CD4-positive, alpha-beta T cell treated with Interleukin-4 for 4 hours (primary cell): ENCODE measurements at places on chromosomes 5 and 9.

- DNase-seq: no peak
Observed at GRCh38 chr9:70290626-70291025, 31.8 kb downstream of the SMC5 start.

GRCh38 chr9:37424686-37425297 is 2.3 kb downstream of the GRHPR start:
- no peak for DNase-seq

GRCh38 chr5:177529247-177530203 is 12.8 kb upstream of the DDX41 start:
- DNase-seq: no peak

- DNase-seq: no peak
Observed at GRCh38 chr5:54285686-54286085, 24.7 kb downstream of the ARL15 start.

GRCh38 chr5:59327191-59327980 is 566.1 kb downstream of the PDE4D start:
- DNase-seq: no peak

DNA sequence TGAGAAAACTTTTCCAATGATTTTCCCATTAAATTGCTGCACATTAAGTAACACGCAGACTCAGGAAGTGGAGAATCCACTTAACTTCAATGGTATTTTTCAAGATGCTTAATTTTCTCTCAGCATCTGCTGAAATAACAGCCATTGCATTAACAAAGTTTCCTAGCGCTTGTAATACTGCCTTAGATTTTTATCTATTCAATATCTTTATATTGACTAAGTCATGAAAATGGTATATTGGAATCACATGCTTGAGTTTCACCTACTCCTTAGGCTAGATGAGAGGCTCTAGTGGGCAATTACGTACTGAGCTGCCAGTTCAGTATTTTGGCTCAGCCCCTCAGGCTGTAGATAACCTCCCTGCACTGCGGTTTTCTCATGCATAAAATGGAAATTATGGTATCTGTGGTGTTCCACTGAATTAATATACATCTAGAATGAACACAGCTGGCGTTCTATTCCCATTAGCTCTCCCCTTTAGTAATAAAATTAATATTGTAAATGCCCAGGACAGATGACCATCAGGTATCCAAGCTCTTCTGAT is 112.9 kb downstream of the MTX3 start:
- DNase-seq: no peak

DNA sequence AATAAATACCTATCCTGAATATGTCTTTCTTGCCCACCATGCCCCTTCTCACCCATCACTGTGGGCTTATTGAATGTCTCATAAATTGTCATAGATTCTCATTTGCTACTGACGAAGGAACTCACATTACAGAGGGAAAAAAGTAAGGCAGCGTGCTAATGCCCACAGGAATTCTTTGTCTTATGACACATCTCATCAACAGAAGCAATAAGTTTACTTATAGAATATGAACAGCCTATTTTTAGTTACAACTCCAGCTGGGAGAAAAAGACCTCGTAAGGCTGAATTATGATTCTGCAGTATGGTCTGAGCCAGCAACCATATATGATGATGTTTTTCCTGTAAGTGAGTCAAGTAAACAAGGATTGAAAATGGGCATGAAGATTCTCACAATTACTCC is 22.4 kb upstream of the ATG10 start:
- DNase-seq: no peak

GRCh38 chr9:101485924-101486692 is 47.5 kb upstream of the RNF20 start:
- DNase-seq: no peak

GRCh38 chr5:134533115-134533815 is 7.8 kb downstream of the JADE2 start:
- no peak for DNase-seq

GRCh38 chr5:60703944-60704343 is 4.0 kb upstream of the DEPDC1B start:
- no peak for DNase-seq

- no peak for DNase-seq
Observed at GRCh38 chr9:74322661-74323314, 174.3 kb upstream of the RORB start.

DNA sequence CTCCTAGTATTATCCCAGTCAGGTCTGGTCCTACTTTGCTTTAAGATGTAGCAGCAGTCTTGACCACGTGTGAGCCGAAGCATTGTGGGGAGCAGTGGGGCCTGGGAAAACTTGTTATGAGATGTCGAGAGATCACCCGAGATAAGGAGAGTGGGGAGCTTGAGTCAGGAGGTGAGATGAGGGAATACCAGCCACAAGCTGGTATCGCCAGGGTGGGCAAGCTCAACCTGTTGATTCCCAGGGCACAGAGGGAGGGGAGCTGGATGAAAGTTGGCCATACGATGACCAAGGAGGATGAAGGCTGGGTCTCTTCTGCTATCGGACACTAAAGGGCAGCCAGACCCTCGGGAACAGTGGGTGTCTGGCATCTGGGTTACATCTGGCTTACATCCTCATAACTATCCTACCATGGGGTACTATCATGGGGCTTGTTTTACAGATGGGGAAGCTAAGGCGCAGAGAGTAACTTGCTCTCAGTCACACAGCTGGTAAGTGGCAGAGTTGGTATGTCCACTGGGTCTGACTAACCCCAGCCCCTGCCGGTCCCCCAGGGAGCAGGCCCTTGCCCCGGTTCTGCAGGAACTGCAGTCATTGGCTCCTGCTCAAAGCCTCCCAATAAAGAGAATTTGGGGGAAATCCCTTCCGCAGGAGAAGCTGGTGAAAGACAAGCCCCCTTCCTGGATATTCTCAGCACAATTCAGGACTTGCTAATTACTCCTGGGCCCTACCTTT is 13.4 kb upstream of the TIFAB start:
- no peak for DNase-seq

DNA sequence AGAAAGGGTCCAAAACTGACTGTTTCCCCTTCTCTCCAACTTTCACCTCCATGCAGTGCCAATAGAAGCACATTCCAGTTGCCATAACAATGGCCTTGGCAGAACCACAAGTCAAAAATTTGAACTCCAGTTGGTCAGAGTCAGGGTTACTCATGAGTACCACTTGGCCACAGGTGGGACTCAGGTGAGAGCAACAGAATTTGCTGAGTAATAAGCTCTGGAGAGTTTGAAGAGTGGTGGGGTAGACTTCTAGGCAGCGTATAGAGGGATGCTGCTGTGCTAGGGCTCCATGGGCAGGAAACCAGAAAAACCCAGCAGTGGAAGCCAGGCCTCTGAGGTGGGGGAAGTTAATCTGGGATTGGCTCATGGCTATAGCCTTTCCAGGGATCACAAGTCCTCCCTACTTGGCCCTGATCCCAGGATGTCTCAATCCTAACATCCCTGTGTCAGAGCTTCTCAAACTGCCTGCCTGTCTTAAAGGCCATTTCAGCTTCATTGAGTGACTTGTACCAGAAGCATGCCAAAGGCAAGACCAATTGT is 30.2 kb downstream of the SNX18 start:
- no peak for DNase-seq

DNA sequence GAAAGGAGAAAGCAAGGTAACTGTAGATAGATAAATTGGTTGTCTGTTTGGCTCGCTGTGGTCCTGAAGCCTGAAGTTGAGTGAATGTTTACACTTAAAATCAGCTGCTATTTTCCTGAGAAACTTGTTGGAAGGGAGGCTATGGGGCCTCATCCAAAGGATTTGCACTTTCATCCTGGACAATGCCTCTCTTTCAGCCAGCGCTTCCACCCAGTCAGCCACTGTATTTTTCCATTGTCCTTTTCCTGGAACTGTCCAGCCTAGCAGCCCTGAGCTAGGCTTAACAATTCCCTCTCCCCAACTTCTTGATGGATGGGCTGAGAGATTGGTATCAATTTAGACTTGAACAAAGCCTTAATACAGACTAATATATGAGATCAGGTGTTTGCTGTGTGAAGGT is 429.2 kb downstream of the DMAC1 start:
- no peak for DNase-seq

GRCh38 chr5:160054831-160055230 is 45.9 kb downstream of the TTC1 start:
- DNase-seq: no peak

GRCh38 chr9:105333076-105333475 is 88.6 kb downstream of the SLC44A1 start:
- DNase-seq: no peak

GRCh38 chr9:86168256-86168655 is 68.9 kb upstream of the GOLM1 start:
- DNase-seq: no peak

- DNase-seq: no peak
Observed at GRCh38 chr5:124865066-124865465, 118.6 kb upstream of the ZNF608 start.
